ENCODE measurements at places on chromosomes 4 and X.

- no peak for DNase-seq
These were observed 36.2 kb downstream of the DCX start for GRCh38 chrX:111375747-111376146.

- DNase-seq, result no peak
These were observed 46.4 kb downstream of the NR3C2 start for GRCh38 chr4:148395771-148396170.

DNA sequence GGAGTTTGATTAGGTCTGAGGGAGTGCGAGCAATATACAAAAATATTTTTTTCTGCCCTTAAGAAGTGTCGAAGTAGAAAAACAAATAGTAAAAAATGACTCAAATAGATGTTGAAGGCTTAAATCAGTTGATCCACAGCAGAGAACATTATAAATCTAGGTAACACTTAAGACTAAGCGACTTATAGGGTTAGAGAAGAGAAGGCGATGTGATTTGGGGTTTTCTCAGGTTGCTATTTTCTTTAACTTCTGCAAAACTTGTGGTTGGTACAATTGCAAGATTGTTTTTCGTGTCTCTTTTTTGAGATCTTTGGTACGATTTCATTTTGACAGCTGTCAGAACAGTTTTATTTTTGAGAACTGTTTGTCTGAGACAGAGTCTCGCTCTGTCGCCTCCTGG lies 1479.5 kb downstream of the PCDH7 start:
- DNase-seq, result no peak

DNA sequence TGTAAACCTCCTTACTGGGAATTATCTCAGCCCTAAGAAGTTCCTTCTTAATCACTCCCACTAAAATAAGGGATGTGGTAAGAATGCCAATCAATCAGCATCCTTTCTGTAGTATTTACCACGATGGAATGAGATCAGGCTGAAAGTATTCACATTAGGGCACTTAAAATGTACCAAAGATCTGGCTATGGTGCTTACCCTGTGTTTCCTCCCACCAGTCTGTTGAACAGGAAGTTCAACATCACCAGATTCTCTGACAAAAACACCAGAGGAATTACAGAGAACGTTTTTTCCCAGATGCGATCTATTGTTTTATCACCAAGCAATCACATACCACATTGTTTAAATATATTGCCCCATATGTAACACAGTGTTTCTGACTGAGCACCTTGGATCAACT lies 2.1 kb upstream of the CLCN3 start:
- DNase-seq, result no peak

- DNase-seq, result no peak
These were observed 3.3 kb downstream of the CSN1S1 start for GRCh38 chr4:69934150-69934549.

DNA sequence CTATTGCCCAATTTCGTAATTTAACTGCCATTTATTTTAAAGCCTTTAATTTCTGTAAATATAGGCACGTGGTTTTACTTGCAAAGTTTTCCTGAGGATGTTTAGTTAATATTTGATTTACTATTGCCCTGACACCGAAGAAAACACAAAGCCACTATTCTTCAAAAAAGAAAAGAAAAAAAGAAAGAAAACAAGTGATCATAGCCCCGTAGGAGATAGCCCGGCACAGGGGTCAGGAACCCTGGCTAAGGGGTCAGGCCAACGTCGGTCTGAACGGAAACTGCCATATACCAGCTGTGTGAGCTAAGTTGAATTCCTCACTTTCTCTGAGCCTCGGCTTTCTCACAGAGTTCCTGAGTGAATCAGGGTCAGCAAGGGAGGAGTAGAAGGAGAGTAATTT lies 17.7 kb upstream of the LAMP2 start:
- no peak for DNase-seq

DNA sequence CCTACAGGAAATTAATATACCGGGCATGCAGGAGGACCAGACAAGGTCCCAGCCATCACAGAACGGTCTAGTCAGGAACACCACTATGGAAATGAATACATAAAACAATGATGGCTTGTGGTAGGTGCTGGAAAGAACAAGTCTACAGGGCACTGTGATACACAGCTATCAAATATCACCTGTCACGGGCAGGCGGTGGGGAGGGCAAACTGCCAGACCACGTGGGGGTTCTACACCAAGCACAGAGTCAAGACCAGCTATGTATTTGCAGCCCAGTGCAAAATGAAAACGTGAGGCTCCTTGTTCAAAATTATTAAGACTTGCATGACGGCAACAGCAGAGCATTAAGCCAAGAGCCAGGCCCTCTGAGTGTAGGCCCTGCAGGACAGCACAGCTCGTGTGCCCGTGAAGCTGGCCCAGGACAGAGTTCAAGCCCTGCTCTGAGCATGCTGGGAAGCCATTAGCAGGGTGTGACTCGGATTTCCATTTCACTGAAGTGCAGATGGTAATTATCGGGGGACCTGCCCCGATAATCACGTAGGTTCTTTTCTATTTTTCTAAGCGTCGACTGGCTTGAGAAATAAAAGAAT lies 83.6 kb downstream of the JAKMIP1 start:
- no peak for DNase-seq

DNA sequence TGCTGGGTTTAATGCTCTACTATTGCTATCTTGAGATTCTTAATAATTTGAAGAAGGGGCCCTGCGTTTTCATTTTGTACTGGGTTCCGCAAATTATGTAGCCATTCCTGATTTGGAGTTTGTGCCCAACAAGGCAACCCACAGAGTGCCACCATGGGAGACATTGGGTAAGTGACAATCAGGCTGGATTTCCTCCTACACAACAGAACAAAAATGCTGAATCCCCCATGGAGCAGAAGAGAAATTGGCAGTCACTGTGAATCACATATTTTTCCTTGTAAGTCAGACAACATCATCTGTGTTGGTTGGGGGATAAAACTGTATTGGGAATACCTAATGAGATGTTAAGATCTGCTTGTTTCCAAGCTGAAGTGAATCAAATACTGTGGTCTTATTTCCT lies 80.9 kb downstream of the CNGA2 start:
- DNase-seq, result no peak

DNA sequence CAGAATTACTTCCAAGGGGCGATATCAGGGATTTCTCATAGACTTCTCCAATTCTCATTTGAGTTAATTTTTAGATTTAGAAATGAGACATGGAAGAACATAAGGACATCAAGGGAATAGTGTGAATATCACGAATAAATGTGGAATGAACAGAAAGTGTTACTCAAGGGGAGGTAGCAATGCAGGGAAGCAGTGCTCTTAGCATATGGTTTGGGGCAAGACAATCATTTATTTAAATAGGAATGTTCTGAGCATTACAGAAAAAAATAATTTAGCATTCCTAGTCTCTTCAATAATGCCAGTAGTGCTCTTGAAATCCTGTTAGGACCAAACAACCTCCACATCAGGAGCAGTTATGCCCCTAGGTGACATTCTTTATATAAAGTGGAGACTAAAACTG lies 55.6 kb downstream of the TXK start:
- no peak for DNase-seq

DNA sequence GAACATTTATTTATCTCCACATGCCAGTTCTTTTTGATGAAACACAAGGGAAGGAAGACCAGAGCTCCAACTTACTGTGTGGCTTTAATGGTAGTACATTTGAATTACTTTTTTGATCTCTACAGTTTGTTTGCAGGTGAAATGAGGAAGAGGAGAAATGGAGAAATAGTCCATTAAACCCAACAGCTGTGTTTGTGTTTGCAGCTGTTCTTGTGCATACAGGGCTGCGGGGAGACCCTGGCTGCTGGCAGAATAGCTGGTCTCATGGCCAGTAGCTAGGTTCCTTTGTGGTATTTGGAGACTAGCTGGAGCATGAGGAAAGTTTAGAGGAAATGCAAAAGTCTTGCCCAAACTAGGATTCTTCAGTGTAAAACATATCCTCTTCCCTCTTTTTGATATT lies 374.8 kb downstream of the GPAT3 start:
- DNase-seq, result no peak

- DNase-seq, result no peak
These were observed 591.0 kb downstream of the ANKRD50 start for GRCh38 chr4:124121461-124121971.

GRCh38 chr4:86963697-86964096 lies 28.9 kb downstream of the AFF1 start:
- DNase-seq, result no peak

DNA sequence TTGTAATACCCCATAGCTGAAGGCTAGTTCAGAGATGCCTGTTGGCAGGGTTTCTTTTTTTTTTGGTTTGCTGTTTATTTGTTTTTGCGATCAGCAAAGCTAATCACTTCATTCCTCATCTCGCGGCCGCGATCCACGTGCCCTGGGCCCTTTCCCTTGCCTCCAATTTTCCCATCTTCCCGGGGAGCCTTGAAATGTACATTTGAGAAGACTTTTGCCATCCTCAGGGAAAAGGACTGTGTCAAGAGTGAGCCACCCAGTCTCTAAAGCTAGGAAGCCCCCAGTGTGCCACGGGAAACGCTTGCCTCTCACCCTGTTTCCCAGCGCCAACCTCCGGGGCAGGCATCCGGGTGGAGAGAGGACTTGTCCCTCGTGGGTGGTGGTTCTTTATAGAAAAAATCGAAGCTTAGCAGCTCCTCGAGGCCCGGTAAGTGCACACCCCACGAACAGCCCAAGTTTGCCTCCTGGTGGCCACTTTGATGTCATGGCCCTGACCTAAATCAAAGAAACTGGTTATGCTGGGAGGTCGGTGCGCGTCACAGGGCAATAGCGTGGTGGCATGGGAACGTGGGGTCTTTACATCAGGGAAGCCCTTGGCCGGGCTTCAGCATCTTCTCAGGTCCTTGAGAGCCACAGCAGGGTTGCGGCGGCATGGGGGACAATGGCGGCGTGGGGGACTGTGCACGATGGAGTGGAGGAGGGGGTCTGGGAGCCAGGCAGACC lies 42.0 kb downstream of the MAP7D3 start:
- no peak for DNase-seq

DNA sequence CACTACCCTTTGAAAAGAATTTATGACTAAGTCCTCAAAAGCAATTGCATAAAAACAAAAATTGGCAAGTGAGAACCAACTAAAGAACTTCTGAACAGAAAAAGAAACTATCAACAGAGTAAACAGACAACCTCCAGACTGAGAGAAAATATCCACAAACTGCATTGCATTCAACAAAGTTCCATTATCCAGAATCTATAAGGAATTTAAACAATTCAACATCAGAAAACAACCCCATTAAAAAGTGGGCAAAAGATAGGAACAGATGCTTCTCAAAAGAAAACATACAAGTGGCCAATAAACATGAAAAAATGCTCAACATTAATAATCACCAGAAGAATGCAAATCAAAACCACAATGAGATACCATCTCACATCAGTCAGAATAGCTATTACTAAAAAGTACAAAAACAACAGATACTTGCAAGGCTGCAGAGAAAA lies 130.2 kb downstream of the GASK1B start:
- no peak for DNase-seq

DNA sequence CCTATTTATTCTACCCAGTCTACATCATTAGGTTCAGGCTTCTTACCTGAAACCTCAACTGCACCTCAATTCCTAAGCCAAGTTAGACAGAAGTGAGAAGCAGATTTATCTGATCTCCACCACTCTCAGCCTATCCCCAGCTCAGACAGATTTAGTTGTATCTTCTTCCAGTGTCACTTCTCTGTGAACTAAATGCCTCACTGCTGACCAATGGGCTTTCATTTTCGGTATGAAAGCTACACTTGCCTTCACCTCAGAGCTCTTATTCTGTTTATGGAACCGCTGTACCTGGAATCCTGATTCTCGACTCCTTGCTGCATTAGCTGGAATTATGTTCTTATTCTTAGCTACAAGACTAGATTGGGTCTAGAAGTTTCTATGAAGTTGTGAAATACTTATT lies 833.2 kb downstream of the CCSER1 start:
- DNase-seq, result no peak

- DNase-seq, result no peak
These were observed 15.8 kb downstream of the RASGEF1B start for GRCh38 chr4:81455897-81456296.

DNA sequence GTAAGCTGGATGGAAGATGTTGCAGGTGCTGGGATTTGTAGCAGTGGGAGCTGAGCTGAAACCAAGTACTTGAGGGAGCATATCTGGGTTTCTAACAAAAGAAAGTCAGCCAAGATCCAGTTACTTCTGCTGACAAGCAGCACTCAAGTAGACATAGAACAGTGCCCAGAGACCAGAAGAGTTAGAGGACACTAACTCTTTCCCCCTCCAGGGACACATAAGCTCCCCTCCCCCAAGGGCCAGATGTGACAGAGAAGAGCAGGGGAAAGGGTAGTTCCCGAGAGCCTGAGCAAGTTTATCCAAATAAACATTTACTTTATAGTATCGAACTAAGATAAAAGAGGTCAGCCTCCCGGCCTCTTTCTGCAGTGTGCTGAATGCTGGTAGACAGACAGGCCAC lies 12.2 kb downstream of the TRPC3 start:
- no peak for DNase-seq

- DNase-seq, result no peak
These were observed 95.7 kb downstream of the CPZ start for GRCh38 chr4:8688041-8688907.

- DNase-seq, result no peak
These were observed 140.0 kb upstream of the GUCY1A1 start for GRCh38 chr4:155526452-155527169.

- no peak for DNase-seq
These were observed 63.2 kb upstream of the TNIP3 start for GRCh38 chr4:121227341-121227792.

DNA sequence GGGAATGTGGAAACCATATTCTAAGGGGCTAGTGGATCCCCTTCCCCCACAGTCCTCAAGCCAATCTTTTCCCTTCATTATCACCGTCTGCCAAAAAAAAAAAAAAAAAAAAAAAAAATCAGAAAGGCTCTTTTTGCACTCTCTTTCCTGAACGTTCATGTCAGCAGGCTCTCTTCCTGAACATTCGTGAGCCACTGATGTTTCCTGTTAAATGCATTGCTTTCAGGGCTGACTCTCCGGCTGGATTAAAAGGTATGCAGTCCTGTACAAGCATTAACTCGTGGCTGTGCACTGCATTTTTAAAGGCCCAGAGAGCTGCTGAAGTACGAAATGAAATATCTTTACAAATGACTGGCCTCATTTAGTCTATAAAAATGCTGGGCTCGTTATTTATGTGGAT lies 34.0 kb upstream of the TSPAN5 start:
- DNase-seq, result no peak

- no peak for DNase-seq
These were observed 101.5 kb upstream of the MAML3 start for GRCh38 chr4:140255467-140255866.

- DNase-seq, result no peak
These were observed 55.3 kb upstream of the RAPGEF2 start for GRCh38 chr4:159047478-159048165.

GRCh38 chrX:129958814-129959492 lies 23.5 kb upstream of the BCORL1 start:
- DNase-seq, result no peak

DNA sequence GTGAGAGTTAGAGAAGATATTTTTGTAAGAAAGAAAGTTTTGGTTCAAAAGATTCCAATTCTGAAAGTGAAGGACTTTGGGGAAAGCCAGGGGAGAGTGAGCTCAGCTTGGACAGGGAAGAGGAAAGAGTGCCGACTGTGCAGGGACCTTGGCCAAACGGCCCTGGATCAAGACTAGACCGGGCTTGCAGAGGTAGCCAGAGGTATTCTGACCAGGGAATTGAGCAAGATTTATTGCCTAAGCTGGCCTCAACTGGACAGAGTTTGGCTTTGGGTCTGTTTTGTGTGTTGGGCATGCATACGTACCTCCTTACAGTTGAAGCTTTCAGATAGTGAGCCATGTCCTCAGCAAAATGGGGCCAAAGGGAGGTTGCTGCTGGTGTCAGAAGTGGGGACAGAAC lies 11.6 kb downstream of the PLAC1 start:
- DNase-seq, result no peak
